SJSA1 (cell line): ENCODE measurements at places on chromosomes 5 and 9. TPM values are rescaled to one million over a fixed set of nuclear protein-coding genes. Genes with fewer than 3 reads are reported as not detected.

SPATA31D4 gene
- total RNA-seq = not detected in 2 replicates

GRCh38 chr5:154487541-154487940, 9.5 kb upstream of the HAND1 start:
- DNase-seq = no peak
- no peak overlapping the region for H3K27ac ChIP-seq
- H3K4me3 ChIP-seq = no peak overlapping the region
- H3K36me3 ChIP-seq = no peaks in the 10 kb centered on the region
- H3K4me1 ChIP-seq = no peaks in the 10 kb centered on the region
- peaks cover 85% of the 10 kb centered on the region for H3K27me3 ChIP-seq

MARVELD2 gene
- total RNA-seq = 0.13 and 0.16 TPM in 2 replicates

GRCh38 chr5:134968055-134968454, 348 bp downstream of the CATSPER3 start:
- DNase-seq = no peak
- no peak overlapping the region for H3K4me3 ChIP-seq
- no peak overlapping the region for H3K27ac ChIP-seq

DNA sequence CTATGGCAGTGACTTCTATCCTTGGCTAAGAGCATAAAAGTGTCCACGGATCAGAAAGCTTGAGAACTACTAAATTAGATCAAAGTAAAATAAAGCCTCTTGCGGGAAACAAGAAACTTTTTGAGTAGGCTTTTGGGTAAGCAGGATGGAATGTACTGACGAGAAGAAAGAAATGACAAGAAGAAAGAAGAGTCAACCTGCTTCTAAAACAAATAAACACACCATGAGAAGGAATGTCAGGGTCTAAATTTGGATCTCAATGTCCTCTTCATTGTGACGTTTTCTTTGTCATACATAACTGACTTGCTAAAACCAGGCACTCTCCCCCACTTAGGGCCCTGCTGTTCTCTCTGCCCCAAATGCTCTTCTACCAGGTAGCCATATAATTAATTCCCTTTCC, 290.1 kb upstream of the PTGER4 start:
- no peak overlapping the region for H3K4me3 ChIP-seq
- H3K27ac ChIP-seq = peak overlapping the region; percentile 61
- H3K36me3 ChIP-seq = no peaks in the 10 kb centered on the region
- peak; percentile 56 for DNase-seq
- peaks cover 47% of the 10 kb centered on the region for H3K4me1 ChIP-seq
- no peaks in the 10 kb centered on the region for H3K27me3 ChIP-seq

GRCh38 chr5:5967944-5968343, 410.4 kb downstream of the MED10 start:
- H3K36me3 ChIP-seq = no peaks in the 10 kb centered on the region
- H3K27me3 ChIP-seq = no peaks in the 10 kb centered on the region
- no peak overlapping the region for H3K27ac ChIP-seq
- H3K4me3 ChIP-seq = no peak overlapping the region
- no peak for DNase-seq

DNA sequence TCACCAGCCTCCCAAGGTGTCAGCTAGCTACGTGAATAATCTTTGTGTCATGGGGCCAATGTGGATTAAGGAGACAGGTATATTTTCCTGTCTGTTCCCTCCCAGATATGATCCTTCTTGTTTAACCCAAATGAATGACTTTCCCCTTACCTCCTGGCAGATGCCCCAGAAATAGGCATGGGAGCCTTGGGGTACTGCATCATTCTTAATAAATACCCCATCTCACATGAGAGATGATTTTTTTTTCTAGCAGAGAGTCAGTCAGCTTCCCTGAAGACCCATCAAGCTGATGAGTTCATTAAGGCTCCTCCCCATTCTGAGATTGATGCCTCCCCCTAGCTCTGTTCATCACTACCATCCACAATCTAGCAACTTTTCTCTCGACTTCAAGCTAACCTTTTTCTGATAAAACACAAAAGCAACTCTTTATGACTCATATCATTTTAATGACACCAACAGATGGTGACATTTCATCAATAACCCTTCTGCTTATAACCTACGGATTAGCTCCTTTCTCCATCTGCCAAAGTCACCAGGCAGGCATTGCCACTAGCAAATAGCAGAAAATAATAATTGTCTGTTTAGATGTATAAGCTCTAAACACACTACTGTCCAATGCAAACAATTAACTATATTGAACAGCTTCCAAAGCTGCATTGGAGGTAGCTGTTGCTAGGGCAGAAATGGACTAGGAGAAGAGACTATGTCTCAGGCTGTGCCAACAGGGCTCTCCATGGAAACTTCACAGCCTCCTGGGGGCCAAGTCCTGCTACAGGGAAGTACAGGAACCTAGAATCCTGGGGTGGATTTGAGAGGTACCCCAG, 143.7 kb downstream of the ACER2 start:
- no peak for DNase-seq
- H3K27me3 ChIP-seq = no peaks in the 10 kb centered on the region
- no peaks in the 10 kb centered on the region for H3K4me1 ChIP-seq
- no peak overlapping the region for H3K4me3 ChIP-seq
- no peak overlapping the region for H3K27ac ChIP-seq
- H3K36me3 ChIP-seq = no peaks in the 10 kb centered on the region

- H3K4me1 ChIP-seq = peaks cover 30% of the 10 kb centered on the region
- no peak overlapping the region for H3K27ac ChIP-seq
- H3K4me3 ChIP-seq = no peak overlapping the region
- no peaks in the 10 kb centered on the region for H3K36me3 ChIP-seq
Observed at GRCh38 chr5:74579215-74579614, 61.3 kb downstream of the ENC1 start.

SH2D3C gene
- total RNA-seq = not detected in 2 replicates

GRCh38 chr5:149537374-149537975, 13.8 kb downstream of the CSNK1A1 start:
- H3K27me3 ChIP-seq = no peaks in the 10 kb centered on the region
- H3K36me3 ChIP-seq = peaks cover 70% of the 10 kb centered on the region
- H3K4me3 ChIP-seq = no peak overlapping the region
- H3K4me1 ChIP-seq = peaks cover 23% of the 10 kb centered on the region
- no peak for DNase-seq

SYK gene
- total RNA-seq = not detected in 2 replicates

SAXO1 gene
- total RNA-seq = not detected in 2 replicates

DNA sequence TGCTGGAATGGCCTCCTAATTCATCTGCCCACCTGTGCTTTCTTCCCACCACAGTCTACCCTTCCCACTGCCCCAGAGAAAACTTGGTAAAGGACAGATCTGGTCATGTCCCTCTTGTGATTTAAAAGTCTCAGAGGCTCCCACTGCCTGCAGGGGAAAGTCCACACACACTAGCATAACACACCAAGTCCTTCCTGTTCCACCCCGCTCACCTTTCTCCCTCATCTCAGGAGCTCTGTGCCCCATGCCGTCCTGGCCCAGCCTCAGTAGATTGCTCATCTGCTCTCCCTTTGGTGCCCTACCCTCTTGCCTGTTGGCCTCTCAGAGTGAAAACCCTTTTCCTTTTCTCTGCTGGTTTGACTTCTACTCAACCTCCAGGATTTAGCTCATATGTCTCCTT, 111.4 kb upstream of the MAP3K1 start:
- H3K27me3 ChIP-seq = no peaks in the 10 kb centered on the region
- no peaks in the 10 kb centered on the region for H3K36me3 ChIP-seq
- H3K27ac ChIP-seq = no peak overlapping the region
- peaks cover 2% of the 10 kb centered on the region; the same call in 1 of the 2 replicates for H3K4me1 ChIP-seq
- no peak overlapping the region for H3K4me3 ChIP-seq
- no peak for DNase-seq

DNA sequence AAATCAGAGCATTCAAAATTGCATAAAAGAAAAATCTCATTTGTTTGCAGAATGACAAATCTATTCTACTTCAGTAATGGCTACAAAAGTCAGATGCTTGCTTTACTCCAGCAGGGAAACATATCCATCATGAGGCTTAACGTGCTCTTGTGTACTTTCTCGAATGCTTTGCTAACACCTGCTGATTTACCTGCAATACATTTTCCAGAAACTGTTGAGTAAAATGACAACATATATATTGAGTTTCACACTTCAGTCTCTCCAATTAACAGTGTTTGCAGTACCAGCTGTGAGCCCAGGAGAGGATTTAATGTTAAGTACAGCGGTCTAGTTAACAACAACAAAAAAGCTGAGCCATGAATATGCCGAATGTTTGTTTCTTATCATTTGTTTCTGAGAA, 391.5 kb upstream of the SMC2 start:
- no peaks in the 10 kb centered on the region for H3K27me3 ChIP-seq
- DNase-seq = no peak
- H3K4me1 ChIP-seq = no peaks in the 10 kb centered on the region
- H3K27ac ChIP-seq = no peak overlapping the region
- no peak overlapping the region for H3K4me3 ChIP-seq

DNA sequence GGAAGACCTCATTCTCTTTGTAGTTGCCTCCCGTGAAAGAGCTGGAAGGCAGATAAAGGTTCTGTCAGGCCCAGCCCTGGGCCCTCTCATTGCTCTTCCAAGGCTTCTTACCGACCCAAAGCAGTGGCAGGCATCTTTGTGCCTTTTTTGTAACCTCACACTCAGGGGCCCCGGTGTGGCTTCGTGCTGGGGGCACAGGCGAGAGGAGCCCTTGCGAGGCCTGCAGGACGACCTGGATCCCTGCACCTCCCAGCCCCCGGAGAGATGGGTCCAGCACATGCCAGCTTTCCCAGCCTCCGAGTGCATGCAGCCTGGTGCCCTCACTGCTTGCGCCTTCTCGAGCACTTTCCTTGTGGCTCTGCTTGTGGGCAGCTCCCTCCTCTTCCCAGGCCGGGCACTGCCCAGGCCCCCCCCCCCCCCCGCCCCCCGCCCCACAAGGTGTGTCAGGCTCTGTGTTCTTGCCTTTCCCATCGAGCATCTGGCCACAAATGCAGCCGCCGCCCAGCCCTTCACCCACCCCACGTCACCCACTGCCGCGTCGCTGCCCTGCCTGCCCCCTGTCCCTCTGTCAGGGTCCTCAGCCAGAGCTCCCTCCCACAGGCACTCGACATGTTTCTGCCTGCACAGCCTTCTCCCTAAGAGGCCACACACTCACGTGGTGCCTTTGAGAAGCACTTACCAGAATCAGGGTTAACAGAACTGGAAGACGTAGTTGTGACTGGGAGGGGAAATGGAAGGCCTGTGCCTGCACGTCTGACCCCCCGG, 63.7 kb upstream of the CACNA1B start:
- no peak overlapping the region for H3K27ac ChIP-seq
- H3K4me1 ChIP-seq = no peaks in the 10 kb centered on the region
- H3K36me3 ChIP-seq = peaks cover 45% of the 10 kb centered on the region
- no peak for DNase-seq

ADAMTS12 gene
- 3.9 and 9.1 TPM in 2 replicates for total RNA-seq

RGP1 gene
- 5.2 and 7.4 TPM in 2 replicates for total RNA-seq

PAEP gene
- not detected in 2 replicates for total RNA-seq

DNA sequence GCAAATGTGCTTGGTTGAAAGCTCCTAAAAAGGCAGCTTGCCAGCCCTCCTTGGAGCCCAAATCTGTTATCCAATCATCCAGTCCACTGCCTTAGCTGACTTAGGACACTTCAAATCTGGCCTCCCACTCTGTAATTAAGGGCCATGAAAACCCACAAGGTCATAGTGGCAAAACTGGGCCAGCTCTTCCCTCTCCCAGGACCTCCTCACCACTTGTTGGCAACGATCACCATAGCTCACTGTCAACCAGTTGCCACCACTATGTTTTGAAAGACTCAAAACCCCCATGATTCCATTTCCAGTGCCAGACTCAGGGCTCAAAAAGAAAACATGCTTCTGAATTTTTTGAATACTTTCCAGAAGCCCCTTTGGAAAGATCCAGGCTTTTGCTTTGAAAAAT, 107.5 kb downstream of the NREP start:
- no peak overlapping the region for H3K4me3 ChIP-seq
- H3K36me3 ChIP-seq = no peaks in the 10 kb centered on the region
- no peak overlapping the region for H3K27ac ChIP-seq
- H3K4me1 ChIP-seq = no peaks in the 10 kb centered on the region
- DNase-seq = no peak

DNA sequence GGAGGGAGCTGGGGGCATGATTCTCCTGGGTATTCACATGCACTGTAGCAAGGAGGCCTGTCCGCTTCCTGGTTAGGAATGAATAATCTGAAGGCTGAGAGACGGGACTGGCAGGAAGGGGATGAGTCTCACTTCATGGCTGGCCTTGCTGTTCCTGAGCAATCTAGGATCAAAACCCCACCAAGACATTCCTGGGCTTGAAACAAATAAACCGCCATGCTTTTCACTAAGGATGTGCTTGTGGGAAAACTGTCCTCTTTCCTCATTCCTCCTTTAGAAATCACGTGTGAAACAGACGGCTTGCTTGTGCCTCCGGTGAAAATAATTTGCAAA, 132.8 kb downstream of the MACROH2A1 start:
- H3K36me3 ChIP-seq = no peaks in the 10 kb centered on the region
- H3K4me1 ChIP-seq = peaks cover 49% of the 10 kb centered on the region
- no peak for DNase-seq
- H3K27ac ChIP-seq = no peak overlapping the region

LCN6 gene
- not detected in 2 replicates for total RNA-seq

- DNase-seq = peak; percentile 40
- H3K27ac ChIP-seq = no peak overlapping the region
- H3K4me3 ChIP-seq = no peak overlapping the region
- peaks cover 6% of the 10 kb centered on the region; the same call in 1 of the 2 replicates for H3K4me1 ChIP-seq
- H3K36me3 ChIP-seq = peaks cover 28% of the 10 kb centered on the region
- no peaks in the 10 kb centered on the region for H3K27me3 ChIP-seq
Observed at GRCh38 chr5:435156-435790, 7.7 kb upstream of the EXOC3 start.

DNA sequence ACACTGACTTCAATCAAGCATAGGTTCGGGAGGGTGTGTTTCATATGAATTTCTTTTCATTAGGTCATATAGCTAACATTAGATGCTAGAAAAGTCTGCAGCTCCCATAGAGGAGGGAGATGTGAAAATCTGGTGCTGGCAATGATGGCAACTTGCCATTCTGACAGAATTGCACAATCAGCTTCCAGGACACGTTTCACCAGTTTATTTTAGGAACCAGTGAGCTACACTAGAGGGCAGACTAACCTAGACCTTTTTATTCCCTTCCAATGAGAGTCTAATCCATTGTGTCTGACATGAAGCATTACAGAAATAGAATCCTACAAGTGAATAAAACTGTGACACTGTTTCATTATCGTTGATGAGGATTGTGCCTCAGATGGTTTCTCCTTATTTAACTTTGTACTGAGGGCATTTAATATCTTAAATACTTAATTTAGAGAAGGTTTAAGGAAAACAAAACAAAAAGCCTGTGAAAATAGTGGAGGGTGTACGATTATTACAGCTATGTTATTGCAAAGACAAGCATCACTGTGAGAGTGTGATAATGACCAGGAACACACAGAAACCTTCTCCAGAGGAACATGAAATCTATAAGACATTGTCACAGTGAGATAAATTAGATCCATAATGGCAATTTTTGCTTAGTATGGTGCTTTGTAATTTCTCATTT, 363.3 kb upstream of the RPS23 start:
- no peaks in the 10 kb centered on the region for H3K36me3 ChIP-seq
- H3K27me3 ChIP-seq = no peaks in the 10 kb centered on the region
- H3K4me3 ChIP-seq = no peak overlapping the region
- H3K27ac ChIP-seq = no peak overlapping the region

MYMK gene
- total RNA-seq = not detected in 2 replicates
